Upper lobe of right lung (tissue), 1 donor: ENCODE measurements at places on chromosomes 13 and 19. TPM values are rescaled to one million over a fixed set of nuclear protein-coding genes. Genes with fewer than 3 reads are reported as not detected.

Gene FUT3
- 17.3 TPM for total RNA-seq

Gene PALM3
- 10.0 TPM for total RNA-seq

Gene PROZ
- total RNA-seq: not detected

Gene IL11
- 0.84 TPM for total RNA-seq

Gene MIA
- not detected for total RNA-seq
